Cardiac ventricle fibroblast (primary cell): ENCODE measurements at places on chromosomes 12 and 14. TPM values are rescaled to one million over a fixed set of nuclear protein-coding genes. Genes with fewer than 3 reads are reported as not detected.

TMEM30B gene
- total RNA-seq: 0.05 TPM in 1 of 2 replicates, not detected in the other

OR9K2 gene
- not detected in 2 replicates for total RNA-seq

LHX5 gene
- not detected in 2 replicates for total RNA-seq

KLHDC2 gene
- 30.8 and 54.0 TPM in 2 replicates for total RNA-seq

PRPH gene
- total RNA-seq: 0.73 TPM in 1 of 2 replicates, not detected in the other

CIROP gene
- total RNA-seq: 0.69 and 0.83 TPM in 2 replicates

CFAP251 gene
- total RNA-seq: 0.62 and 3.4 TPM in 2 replicates

ABCB9 gene
- 9.3 and 15.8 TPM in 2 replicates for total RNA-seq

IL31 gene
- total RNA-seq: not detected in 2 replicates

CISTR gene
- total RNA-seq: not detected in 2 replicates

KRT6C gene
- total RNA-seq: not detected in 2 replicates

IFI27L2 gene
- 36.6 and 53.3 TPM in 2 replicates for total RNA-seq

DPPA3 gene
- not detected in 2 replicates for total RNA-seq

HRK gene
- not detected in 2 replicates for total RNA-seq
